ENCODE measurements at places on chromosomes 2 and 18.
A peak's percentile ranks its signal among the peaks of the same experiment; 100 is the strongest.

GRCh38 chr2:26692897-26693849 lies 651 bp downstream of the KCNK3 start:
- no peak for DNase-seq

- DNase-seq = no peak
Measured at GRCh38 chr18:54149078-54149697, 75.3 kb downstream of the MBD2 start.

DNA sequence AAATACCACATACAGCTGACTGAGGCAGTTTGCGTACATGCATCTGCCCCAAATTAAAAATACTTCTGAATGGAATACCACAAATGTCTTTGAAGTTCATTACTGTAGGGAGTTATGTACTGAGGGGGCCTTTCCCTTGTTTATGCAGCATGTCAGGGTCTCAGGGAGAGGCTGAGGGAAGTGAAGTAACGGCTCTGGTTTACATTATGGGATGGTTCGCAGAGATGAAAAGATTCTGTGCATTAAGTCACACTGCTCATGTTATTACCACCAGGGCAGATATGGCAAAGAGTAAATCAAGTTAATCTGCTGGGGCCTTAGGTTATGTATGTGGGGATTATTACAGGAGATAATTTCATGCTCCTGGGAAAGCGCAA lies 385.9 kb upstream of the RND3 start:
- DNase-seq = peak; percentile 38

DNA sequence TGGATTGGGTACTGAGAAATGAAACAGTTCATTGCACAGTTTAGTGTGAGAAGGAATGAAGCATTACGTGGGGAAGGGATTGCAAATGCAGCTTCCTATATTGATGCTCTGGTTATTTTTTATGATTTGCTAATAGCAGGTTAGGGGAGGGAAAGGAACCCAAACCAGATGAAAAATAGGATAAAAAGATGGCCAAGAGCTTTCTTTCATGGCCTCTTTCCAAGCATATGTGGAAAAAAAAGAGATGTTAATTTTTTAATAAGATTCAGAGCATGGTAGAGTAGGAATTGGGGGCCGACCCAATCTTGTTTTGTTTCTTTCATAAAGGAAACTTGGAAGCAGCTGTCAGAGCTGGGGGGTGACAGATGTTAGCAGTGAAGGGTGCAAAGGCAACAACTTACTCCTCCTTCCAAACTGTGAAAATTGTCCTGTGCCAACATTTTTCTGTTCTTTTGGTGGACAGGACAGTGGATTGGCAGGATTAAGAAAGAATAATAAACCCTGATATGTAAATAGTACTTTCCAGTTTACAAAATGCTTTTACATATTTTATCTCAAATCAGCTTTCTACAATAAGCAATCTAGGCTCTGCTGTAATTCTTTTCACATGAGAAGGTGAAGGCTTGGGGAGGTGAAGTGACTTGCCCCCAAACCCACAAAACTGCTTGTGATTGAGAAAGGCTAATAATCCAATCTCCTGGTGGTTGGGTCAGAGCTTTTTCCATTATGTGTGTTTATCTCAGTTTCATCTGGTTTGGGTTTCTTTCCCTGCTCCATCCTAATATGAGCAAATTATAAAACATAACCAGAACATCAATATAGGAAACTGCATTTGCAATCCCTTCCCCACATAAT lies 270.1 kb downstream of the ETAA1 start:
- DNase-seq = no peak
